ENCODE measurements at places on chromosomes 13 and 19. TPM values are rescaled to one million over a fixed set of nuclear protein-coding genes. Genes with fewer than 3 reads are reported as not detected.

Gene NALCN
- total RNA-seq = 0.66 TPM

Gene SLC17A7
- not detected for total RNA-seq

Gene CASP14
- total RNA-seq = not detected

Gene FOXA3
- not detected for total RNA-seq

Gene ZNF665
- total RNA-seq = 4.4 TPM

Gene NOTCH3
- total RNA-seq = 21.4 TPM

Gene PLIN4
- total RNA-seq = 4.0 TPM

Gene CTXN1
- 2.6 TPM for total RNA-seq

Gene FBN3
- total RNA-seq = not detected

Measured in uterine smooth muscle cell (primary cell).